ENCODE measurements at places on chromosomes 6 and 20. TPM values are rescaled to one million over a fixed set of nuclear protein-coding genes. Genes with fewer than 3 reads are reported as not detected.

SLC22A2 gene
- not detected for total RNA-seq

CRISP3 gene
- not detected for total RNA-seq

ZNF165 gene
- 0.78 TPM for total RNA-seq

DNA sequence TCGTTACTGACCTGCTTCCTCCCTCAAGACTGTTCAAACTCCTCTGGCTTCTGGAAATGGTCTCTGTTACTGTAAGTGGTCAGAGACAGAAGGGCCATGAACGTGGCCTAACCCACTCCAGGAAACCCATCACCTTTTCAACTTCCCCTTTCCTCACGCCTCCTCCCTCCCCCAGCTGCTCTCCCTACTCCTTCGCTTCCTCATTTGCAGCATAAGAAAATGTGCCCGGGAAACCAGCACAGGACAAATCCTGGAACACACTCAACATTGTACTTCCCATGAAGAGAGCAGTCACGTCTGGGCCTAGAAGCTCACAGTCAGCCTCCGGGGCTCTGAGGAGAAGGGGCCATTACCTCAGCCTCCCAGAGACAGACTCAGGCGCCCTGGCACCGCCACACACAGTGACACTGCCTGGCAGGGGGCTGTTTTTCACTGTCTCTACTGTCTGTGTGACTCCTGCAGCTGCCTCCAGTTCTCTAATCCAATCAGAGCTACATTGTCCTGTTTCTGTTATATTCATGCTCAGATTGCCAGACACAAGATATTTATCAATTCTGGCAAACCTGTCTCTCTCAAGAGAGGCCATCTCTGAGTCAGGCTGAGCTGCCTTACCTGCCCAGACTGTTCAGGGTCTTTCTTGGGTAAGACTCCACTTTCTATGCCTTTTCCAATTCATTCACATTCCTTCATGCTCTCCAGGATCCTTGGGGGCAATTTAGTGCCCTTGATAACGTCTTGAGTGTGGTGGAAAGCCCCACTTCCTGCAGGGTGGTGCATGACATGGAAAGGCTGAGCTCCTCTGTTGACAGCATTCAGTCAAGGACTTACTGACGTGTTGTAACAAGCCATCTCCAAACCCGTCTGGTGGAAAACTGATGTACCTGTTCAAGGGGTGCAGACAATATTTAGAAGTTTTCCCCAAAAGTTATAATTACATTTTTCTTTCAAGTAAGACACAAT, 242.2 kb downstream of the HIVEP2 start:
- DNase-seq, result no peak

DNA sequence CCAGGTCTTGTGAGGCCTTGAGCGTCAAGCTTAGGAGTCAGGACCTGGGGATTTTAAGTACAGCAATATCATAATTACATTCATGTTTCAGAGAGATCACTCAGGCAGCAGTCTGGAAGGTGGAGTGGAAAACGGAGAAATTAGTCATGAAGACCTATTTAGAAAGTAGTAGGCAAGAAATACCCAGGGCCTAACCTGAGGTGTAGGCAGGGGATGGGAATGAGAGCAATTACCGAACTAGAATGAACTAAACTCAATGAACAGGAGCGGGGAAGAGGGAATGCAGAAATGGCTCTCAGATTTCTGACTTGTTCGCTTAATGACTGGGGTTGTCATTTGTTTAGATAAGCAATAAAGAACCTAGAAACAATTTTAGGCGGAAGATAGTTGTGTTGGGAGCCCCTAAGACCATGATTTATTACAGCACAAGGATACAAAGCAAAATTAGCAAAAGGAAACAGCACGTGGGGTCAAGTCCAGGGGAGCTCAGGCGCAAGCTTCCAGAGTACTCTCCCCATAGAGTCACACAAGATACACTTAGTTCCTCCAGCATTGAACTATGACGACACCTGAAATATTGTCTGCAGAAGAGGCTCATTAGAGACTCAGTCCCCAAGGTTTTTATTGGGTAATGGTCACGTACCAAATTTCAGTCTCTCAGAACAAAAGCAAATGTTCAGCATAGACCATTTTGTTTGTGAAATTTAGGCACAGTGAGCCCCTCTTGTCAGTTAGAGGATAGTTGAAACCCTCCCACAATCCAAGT, 178.8 kb upstream of the AKAP12 start:
- no peak for DNase-seq

- no peak for DNase-seq
Observed at GRCh38 chr20:37267667-37268313, 6.2 kb upstream of the GHRH start.

- peak; percentile 63 for DNase-seq
Observed at GRCh38 chr6:149899926-149900619, 2.2 kb upstream of the RAET1E start.

- DNase-seq, result no peak
Observed at GRCh38 chr6:122494665-122495272, 23.2 kb upstream of the SERINC1 start.

GRCh38 chr6:105087571-105088211, 92.1 kb downstream of the POPDC3 start:
- DNase-seq, result no peak

GRCh38 chr20:46998477-46999240, 104.0 kb downstream of the EYA2 start:
- no peak for DNase-seq

DNA sequence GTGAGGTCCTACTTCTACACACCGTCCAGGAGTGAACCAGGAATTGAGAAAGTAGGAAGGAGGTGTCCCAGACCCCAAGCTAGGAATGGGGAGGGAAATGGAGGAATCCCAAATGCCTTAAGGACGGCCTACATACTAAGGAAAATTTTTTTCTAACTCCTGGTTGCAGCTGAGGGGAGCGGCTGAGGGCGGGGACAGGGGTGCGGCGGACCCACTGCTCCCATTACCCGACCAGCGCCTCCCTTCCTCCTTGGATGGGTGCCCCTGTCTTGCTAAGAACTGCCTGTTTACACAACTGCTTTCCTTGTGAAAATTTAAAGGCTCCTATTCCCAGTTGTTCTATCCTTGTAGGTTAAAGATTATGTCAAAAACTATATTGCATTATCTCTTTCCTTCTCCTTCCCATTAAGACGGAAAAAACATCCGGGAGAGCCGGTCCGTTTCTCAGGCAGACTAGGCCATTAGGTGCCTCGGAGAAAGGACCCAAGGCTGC, 699 bp upstream of the HSPA1B start:
- peak; percentile 88 for DNase-seq

DNA sequence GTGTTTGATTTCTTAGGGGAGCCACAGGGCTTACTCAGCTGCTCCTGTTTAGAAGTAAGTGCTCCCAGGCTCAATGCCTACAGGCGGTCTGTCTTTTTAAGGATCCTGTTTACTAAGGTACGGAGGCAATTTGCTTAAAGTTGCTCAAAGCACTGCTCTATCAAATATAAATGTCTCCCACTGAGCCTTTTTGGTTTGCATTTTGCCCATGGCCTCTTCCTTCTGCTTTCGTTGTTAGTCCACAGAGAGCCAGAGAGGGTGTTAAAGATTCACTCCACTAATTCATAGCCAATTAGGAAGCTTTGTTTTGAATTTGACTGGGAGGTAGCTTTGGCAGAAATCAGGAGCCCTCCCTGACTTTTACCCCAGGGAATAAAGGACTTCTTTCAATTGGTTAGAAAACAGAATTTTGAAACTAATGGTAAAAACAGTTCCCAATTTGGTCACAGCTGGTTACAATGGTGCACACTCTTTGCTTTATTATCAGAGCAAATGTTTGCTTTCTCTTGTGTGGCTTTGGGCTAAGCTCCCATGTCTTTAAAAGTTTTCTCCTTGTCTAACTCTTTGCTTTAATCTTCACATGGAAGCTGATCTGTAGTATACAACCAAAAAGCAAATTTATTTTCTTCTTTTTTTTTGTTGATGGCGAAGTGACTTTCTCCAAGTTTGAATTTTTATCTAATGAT, 126.2 kb downstream of the IMPG1 start:
- no peak for DNase-seq

DNA sequence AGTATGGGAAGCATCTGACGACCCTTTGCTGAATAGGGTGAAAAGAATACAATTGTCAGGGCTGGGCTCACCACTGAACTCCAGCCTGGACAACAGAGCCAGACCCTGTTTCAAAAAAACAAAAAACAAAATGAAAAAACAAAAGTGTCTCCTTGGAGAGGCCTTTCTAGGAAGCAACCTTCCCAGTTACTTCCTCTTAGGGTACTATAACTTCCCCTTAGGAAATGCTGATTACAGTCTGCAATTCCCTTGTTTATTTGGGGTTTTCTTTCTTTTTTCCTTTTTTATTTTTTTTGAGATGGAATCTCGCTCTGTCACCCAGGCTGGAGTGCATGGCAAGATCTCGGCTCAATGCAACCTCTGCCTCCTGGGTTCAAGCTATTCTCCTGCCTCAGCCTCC, 20.5 kb upstream of the TTPAL start:
- DNase-seq, result no peak

Measured in osteocyte (in vitro differentiated cells).